Airway epithelial cell (primary cell): ENCODE measurements at places on chromosomes 5 and 9. TPM values are rescaled to one million over a fixed set of nuclear protein-coding genes. Genes with fewer than 3 reads are reported as not detected.

SLCO6A1 gene
- total RNA-seq = 0.14 TPM in 1 of 2 replicates, not detected in the other

HARS1 gene
- 83.6 TPM in 2 replicates for total RNA-seq

CNTRL gene
- total RNA-seq = 9.4 and 11.2 TPM in 2 replicates

KIF12 gene
- total RNA-seq = 0.28 and 1.1 TPM in 2 replicates

SCGB3A2 gene
- total RNA-seq = not detected in 2 replicates

PLAC8L1 gene
- total RNA-seq = not detected in 2 replicates

SLC27A4 gene
- total RNA-seq = 40.7 and 48.2 TPM in 2 replicates

OR1N2 gene
- not detected in 2 replicates for total RNA-seq

LEAP2 gene
- total RNA-seq = 0.49 TPM in 1 of 2 replicates, not detected in the other

KIF4B gene
- not detected in 2 replicates for total RNA-seq

SSBP2 gene
- total RNA-seq = 13.8 and 24.8 TPM in 2 replicates

IPPK gene
- 17.0 and 25.3 TPM in 2 replicates for total RNA-seq

PCDHAC2 gene
- total RNA-seq = 0.42 and 1.1 TPM in 2 replicates

NMUR2 gene
- total RNA-seq = not detected in 2 replicates

SPATA31D4 gene
- not detected in 2 replicates for total RNA-seq

CXXC5 gene
- total RNA-seq = 18.6 and 28.6 TPM in 2 replicates

LURAP1L gene
- total RNA-seq = 10.5 and 12.1 TPM in 2 replicates

PTGER4 gene
- 10.8 and 16.2 TPM in 2 replicates for total RNA-seq

ALDH7A1 gene
- total RNA-seq = 36.2 and 52.1 TPM in 2 replicates

C9orf153 gene
- total RNA-seq = not detected in 2 replicates

SLC36A1 gene
- total RNA-seq = 5.6 and 7.5 TPM in 2 replicates

BARHL1 gene
- total RNA-seq = not detected in 2 replicates

HRH2 gene
- not detected in 2 replicates for total RNA-seq

SPATA6L gene
- total RNA-seq = 0.23 and 1.1 TPM in 2 replicates

MTREX gene
- 82.4 and 112 TPM in 2 replicates for total RNA-seq

RNF14 gene
- total RNA-seq = 31.8 and 41.9 TPM in 2 replicates

JAKMIP2 gene
- 0.14 TPM in 2 replicates for total RNA-seq

CYLC2 gene
- total RNA-seq = not detected in 2 replicates

SLC25A2 gene
- total RNA-seq = not detected in 2 replicates

EDIL3 gene
- total RNA-seq = 2.0 and 2.9 TPM in 2 replicates

NOTCH1 gene
- total RNA-seq = 96.6 and 124 TPM in 2 replicates

SLC6A18 gene
- total RNA-seq = not detected in 2 replicates
